ENCODE measurements at places on chromosomes 4 and X.

GRCh38 chrX:114465689-114466088 lies 118.2 kb upstream of the HTR2C start:
- DNase-seq: no peak

DNA sequence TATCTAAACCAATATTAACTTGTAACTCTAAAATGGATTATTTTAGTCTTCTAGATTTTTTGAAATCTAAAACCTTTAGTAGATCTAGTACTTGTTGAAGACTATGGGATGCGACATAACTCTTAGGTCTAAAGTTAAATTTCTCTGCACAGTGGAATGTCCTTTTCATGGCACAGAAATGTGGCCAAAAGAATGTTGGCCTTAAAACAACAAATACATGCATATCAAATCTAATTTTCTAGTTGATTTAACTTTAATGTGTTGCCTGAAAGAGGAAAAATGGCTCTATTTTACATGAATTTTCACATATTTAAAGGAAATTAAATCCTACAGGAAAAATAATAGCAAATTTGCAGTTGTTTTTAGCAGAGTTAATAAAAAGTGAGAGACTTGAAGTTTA lies 30.3 kb downstream of the NFKB1 start:
- DNase-seq: no peak

GRCh38 chrX:111511477-111511876 lies at the start of gene SERTM2:
SERTM2 (plus strand) TSS chrX:111511645; CDS start chrX:111518858, 7,213 bp downstream.
- DNase-seq: no peak

DNA sequence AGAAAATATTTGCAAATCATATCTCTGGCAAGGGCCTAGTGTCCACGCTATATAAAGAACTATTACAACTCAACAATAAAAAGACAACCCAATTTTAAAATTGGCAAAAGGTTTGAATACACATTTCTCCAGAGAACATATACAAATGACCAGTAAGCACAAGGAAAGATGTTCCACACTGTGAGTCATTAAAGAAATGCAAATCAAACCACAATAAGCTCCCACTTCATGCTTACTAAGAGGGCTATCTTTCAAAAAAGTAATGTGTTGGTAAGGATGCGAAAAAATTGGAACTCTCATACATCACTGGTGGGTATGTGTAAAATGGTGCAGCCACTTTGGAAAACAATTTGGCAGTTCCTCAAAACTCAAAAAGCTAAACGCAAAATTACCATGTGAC lies 884.0 kb upstream of the INTU start:
- DNase-seq: no peak

DNA sequence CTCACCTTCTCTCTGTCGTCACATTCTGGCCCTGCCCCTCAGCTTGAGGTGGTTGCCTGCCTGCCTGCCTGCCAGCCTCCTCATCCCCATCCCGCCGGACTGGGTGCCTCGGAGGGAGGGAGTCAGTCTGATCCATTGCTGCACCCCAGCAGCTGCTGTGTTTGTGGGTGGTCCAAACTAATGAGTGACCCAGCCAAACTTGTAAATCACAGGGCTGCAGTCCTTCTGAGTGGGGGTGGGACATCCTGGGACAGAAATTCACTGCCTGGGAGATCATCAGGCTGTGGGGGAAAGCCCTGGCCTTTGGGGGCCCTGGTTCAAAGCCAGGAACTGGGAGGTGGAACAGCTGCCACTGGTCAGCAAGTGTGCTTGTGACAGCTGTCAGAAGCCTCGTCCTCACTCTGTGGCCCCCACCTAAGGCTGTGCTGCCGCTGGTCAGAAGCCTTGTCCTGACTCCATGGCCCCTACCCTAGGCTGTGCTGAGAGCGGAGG lies 5.6 kb downstream of the GPR78 start:
- no peak for DNase-seq

- DNase-seq: no peak
These were observed 223.4 kb upstream of the RPL34 start for GRCh38 chr4:108396900-108397497.

DNA sequence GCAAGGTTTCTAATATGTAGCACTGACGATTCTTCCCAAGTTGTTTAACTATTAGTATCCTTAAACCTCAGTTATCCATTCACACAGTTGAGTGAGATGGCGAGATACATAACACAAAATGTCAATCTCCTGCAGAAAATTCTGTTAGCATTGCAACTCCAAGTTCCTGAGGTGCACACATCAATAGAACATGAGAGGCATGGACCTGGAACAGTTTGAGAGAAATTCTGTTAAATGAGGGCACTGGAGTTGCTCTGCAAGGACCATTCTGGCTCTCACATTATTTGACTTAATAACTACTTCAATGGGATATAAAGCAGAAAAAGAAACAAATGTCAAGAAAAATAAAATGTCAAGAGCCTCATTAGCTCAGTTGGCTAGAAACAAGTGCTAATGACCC lies 301.2 kb upstream of the DIAPH2 start:
- DNase-seq: no peak

GRCh38 chr4:92035666-92036065 lies 268.1 kb upstream of the GRID2 start:
- no peak for DNase-seq

- DNase-seq: no peak
These were observed 192.0 kb downstream of the SMIM20 start for GRCh38 chr4:26105815-26106699.

DNA sequence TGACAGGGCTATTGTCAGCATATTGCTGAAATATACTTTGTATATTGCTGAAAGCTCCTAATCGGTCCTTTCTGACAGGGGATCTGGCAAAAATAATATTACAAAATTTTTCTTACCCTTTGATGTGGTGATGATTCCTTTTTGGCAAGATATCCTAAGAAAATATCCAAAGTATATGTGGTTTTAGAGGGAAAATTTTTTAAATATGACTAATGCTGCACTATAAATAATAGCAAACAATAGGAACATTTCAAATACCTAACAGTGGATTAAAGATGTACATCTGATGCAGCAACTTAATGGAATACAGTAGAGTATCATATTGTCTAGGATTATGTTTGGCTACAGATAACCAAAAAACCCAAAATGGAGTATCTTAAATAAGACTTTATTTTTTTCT lies 49.6 kb downstream of the RRAGB start:
- DNase-seq: no peak

DNA sequence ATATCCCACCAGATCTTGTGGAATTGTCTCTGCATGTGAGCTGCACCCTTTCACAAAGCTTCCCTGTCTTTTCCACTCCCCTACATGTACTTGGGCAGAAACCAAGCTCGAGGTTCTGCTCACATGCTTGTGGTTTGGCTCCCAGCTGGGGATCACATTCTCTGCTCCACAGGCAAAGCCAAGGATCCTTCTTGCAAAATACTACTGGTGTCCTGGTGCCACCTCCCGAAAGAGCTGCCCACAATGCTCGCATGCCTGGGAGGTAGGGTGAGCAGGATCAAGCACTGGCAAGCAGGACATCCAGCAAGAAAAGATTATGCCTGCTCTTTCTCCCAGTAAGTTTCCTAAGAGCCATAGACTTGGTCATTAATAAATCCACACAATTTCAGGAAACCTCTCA lies 45.1 kb upstream of the PPARGC1A start:
- DNase-seq: no peak
